ENCODE measurements at places on chromosomes 3 and 15. TPM values are rescaled to one million over a fixed set of nuclear protein-coding genes. Genes with fewer than 3 reads are reported as not detected.

Gene CCDC32
- 19.9 TPM for total RNA-seq

Gene LRRC34
- 3.8 TPM for total RNA-seq

Gene PLSCR2
- total RNA-seq, result not detected

Gene NEK10
- total RNA-seq, result 1.7 TPM

Gene LAMB2
- 365 TPM for total RNA-seq

Gene PTX3
- 27.3 TPM for total RNA-seq

Gene EOMES
- 0.47 TPM for total RNA-seq

Gene P2RY14
- not detected for total RNA-seq

Gene RTP4
- 0.11 TPM for total RNA-seq

Gene PXYLP1
- total RNA-seq, result 6.2 TPM

Gene COLQ
- 1.5 TPM for total RNA-seq

Gene CLDN18
- not detected for total RNA-seq

Gene RYK
- 47.2 TPM for total RNA-seq

DNA sequence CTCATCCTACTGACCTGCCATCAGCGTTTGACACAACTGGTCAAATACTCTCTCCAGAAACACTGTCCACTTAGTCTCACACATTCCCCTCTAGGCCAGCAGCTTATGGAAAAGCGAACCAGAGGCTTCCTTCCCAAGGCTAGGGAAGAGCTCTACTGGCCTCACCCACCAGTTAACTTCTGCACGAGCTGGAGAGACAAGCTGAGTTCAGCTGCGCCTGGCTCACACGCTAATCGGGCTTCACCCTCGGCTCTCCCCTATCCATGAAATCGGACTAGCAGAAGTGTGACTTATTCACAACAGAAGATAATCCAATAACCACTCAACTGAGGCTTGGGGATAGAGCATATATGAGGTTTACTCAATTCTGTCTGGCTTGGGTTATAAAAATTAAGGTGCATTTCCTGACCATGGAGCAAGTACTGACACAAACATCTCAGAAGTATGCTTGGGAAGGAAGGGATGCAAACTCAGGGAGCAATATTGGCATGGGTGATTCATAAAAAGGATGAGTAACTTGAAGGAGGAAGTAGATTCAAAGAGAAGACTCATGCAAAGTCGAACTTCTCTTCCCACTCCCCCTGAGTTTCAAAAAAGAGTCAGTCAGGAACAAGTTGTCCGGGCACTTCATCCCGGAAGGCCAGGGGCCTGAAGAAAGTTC lies 73.1 kb downstream of the XXYLT1 start:
- DNase-seq, result peak; percentile 90

GRCh38 chr3:43477600-43477999 lies 144.2 kb downstream of the ANO10 start:
- DNase-seq, result no peak

DNA sequence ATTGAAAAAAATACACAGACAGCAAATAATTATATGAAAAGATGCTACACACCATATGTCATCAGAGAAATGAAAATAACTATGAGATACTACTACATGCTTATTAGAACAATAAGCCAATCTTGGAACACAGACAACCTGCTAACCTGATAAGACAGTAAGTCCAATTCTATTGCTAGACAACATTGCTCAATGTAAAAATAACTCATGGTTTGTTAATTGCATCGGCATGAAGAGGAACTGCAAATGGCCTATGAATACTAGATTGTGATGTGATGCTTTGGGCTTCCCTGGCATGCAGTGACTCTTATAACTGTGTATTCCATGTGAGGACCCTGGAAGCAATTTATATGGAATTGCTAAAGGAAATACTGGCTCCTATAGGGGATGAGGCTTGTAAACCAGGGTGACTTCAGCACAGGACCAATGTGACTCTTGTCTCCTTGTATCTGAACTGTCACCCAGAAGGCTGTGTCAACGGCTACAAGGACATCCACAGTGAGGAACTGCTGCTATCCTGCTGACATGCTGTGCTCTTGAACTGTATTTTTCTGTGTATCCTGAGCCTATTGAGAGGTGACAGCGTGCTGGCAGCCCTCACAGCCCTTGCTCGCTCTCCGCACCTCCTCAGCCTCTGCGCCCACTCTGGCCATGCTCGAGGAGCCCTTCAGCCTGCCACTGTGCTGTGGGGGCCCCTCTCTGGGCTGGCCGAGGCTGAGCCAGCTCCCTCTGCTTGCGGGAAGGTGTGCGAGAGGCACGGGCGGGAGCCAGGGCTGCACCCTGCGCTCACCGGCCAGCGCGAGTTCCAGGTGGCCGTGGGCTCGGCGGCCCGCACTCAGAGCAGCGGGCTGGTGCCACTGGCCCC lies 385.7 kb downstream of the CNTN4 start:
- no peak for DNase-seq

- DNase-seq, result no peak
These were observed 47.0 kb downstream of the CALML4 start for GRCh38 chr15:68158046-68158628.

DNA sequence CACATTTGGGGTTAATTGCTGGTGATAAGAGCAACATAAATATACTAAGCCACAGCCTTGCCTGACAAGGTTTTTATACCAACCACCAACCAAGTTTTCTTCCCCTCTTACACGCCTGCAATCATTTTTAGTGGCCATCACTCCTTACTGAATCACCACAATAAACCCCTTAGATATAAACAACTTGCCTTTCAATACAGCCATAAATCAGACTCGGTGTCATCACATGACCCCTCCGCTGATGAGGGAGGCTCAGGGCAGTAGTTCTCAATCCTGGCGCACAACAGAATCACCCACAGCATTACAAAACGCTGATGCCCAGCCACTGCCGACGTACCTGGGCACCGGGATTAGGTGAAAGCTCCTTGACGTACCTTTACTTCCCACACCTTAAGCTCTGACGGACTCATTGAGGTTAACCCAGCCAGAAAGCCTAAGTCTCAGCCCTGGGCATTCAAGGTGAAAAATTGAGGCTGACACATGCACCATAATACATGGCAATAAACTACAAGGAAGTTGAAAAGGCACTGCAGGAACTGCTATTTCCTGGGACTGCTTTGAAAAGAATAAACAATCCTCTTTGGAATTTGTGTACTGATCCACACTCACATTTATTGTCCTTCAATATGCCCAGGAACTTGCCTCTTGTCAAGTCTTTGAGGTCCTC lies 17.1 kb downstream of the ADCY5 start:
- no peak for DNase-seq

- DNase-seq, result no peak
These were observed 144.7 kb upstream of the ARRDC4 start for GRCh38 chr15:97815835-97816234.

DNA sequence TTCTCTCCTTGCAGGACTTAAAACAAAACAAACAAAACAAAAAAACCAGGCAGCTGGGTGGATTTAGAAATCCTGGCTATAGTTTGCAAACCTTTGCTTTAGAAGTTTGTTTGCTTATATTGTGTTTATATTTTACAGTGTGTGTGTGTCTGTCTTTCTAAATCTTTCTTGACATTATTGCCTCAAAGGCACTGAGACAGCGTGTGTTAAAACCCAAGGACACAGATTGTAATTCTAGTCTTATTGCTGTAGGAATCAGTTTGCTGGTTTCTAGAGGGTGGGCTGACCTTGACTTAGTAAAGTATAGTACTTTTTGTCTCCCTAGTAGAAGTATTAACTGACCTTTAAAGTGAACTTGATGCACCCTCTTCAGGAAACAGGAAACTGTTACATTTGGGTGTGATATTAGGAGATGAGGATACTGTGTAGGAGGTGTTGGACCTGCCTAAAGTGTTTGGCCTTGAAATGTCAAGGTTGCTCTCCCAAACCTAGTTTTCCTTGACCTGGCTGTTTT lies 71.0 kb downstream of the TCF12 start:
- no peak for DNase-seq

GRCh38 chr3:147775411-147775810 lies 366.2 kb downstream of the ZIC1 start:
- DNase-seq, result no peak

GRCh38 chr3:129360705-129361460 lies 67.6 kb downstream of the EFCAB12 start:
- DNase-seq, result no peak

DNA sequence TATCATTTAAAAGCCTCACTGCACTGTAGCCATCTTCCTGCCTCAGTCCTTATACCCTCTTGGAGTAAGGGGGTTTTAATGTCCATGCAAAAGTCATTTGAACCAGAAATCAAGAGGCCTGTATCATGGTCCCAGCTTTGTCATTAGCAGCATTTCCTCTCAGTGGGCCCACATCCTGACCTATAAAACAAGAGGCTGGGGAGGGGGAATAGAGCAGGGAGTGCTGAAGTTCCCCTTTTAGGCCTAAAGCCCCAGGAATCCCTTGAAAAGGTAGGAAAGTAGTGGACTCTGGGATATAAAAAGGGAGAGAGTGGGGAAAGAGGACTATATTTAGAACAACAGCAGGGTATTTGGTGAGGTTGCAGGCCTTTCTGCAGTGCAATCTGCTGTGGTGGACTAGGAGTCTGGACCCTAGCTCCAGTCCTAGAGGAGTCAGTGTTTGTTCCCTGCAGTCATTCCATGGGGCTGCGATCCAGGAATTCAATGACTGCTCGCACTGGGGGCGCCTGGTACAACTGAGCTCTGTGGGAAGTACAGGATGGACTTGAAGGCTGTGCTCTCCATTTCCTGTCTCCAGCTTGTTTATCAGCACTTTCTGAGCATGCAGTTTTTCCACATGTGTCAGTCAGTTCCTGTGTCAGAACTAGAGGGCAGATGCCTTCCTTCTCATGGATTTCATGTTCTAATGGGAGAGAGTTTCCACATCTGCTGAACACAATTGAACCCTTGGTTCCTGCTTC lies 46.8 kb downstream of the PDHB start:
- DNase-seq, result no peak

DNA sequence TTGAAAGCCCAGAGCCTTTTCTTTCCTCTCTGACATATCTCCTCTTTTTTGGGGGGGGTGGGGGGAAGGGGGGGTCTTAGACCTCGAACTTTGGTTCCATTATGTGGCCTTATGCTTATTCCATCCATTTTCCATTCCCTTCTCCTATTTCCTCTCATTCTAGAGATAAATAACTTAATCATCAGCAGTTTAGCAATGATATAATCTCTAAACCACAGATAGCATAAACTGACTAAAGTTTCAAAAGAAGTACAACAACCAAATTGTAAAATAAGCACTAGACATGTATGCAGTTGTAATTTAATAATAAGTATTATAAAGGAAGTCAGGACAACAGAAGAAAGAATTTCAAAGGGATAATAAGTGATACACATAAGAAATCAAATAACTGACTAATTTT lies 64.5 kb downstream of the AQR start:
- DNase-seq, result no peak

GRCh38 chr3:180223268-180223667 lies 186.5 kb upstream of the PEX5L start:
- no peak for DNase-seq

- DNase-seq, result no peak
These were observed 154.7 kb upstream of the TSPAN3 start for GRCh38 chr15:77225646-77226045.

DNA sequence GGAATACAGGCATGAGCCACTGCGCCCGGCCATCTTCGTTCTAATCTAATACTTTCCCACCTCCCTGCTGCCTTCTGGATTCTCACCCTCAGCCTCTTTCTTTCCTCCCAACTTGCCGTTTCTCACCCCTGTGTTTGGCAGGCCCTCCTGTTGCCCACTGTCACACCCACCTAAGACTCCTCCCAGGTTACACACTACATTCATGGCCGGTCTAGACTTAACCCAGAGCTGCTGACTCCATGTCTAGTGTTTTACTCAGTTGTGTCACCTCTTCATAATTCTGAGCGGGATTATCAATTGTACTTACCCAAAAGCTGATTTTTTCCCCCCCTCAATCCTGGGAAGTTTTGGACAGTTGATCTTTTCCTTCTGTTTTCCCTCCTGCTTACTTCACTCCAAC lies 223.8 kb downstream of the FEZF2 start:
- no peak for DNase-seq

DNA sequence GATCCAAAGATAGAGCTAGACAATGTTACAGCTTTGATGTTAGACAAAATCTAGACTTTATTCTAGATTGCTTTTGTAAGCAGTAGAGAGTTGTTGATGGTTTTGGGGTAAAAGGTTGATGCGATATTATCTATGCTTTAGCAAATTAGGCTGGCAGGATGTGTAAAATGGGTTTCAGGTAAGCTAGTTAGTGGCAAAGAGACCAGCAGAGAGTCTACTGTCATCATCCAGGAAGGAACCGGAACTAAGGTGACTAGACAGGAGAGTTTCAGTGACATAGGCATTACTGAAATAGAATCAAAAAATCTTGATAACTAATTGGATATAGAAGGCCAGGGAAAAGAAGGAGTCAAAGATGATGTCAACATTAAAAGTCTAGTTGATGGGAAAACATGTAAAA lies 11.1 kb downstream of the OR5K2 start:
- DNase-seq, result no peak

- no peak for DNase-seq
These were observed 124.8 kb downstream of the RBPMS2 start for GRCh38 chr15:64650552-64650951.

DNA sequence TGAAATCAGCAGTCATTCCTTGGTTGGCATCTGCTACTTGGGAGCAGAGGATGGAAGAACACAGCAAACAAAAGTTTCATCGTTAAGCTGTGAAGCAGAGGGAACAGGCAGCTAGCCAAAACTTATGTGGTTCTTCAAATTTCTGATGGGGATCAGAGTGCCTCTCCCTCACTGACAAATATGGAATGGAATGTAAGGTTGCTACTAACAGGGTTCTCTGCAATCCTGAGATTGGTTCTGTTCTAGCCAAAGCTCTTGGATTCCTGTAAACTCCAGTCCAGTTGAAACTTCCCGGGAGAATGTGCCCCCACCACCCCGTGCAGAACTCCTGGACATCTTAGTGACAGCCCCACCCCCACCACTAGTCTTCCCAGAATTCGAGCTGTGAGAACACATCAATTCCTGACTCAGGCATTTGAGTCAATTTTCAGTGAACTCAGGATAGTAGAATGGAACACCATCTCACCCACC lies 55.9 kb upstream of the PHLDB2 start:
- peak; percentile 99 for DNase-seq

DNA sequence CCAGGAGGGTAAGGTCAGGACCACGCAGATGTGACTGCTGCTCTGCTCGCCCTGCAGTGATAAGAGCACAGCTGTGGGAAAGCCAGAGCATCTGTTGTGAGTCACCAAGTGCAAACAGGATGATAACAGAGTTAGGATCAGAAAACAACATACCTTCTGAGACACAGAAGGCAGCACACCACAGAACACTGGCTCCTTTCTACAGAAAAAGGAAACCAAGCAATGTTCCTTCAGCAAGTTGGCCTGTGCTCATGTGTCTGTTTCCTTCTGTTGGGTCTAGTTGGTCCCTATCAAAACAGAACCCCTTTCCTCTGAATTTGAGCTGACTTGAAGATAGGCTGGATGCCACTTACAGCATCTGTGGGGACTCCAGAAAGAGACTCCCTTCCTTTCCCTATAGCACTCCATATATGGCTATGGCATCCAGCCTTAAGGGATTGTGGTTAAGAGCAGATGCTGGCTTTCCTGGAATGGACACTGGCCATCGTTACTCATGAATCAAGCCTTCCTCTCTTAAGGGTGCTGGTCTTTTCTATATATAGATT lies 440.7 kb upstream of the THBS1 start:
- DNase-seq, result peak; percentile 72
